ENCODE measurements at places on chromosomes 1 and 21.

DNA sequence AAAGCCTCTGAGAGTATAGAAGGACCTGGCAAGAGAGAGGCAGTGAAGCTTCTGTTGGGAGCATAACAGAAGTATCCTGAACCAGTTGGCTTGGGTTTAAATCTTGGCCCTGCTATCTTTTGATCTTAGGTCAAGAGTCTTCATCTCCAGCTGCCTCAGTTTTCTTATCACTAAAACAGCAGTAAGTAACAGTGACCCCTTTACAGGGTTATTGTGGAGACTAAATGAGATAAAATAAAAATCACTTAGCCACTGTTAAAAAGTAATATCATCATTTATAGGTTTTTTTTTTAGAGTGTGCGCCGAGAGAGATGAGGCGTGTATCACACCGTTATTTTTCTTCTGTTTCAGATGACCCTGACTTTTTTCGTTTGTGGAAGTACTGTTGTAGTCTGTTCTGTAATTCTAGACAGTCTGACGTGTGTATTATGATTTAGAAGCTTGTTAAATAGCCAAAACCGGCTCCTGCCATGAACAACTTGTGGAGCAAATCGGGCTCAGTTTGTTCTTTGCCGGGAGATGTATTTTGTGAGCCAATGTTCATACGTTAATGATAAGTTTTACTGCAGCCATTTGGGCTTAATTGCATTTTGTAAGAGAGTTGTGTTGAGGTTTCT lies 1.1 kb downstream of the THRAP3 start:
- H3K4me1 ChIP-seq: peaks cover 31% of the 10 kb centered on the region
- no peak for ATAC-seq
- no peaks in the 10 kb centered on the region for H3K27me3 ChIP-seq

- H3K27ac ChIP-seq: no peak overlapping the region
- H3K36me3 ChIP-seq: no peaks in the 10 kb centered on the region
- ATAC-seq: no peak
- H3K4me1 ChIP-seq: no peaks in the 10 kb centered on the region
- no peak overlapping the region for H3K4me3 ChIP-seq
Observed at GRCh38 chr21:27286760-27287159, 319.9 kb upstream of the ADAMTS5 start.

DNA sequence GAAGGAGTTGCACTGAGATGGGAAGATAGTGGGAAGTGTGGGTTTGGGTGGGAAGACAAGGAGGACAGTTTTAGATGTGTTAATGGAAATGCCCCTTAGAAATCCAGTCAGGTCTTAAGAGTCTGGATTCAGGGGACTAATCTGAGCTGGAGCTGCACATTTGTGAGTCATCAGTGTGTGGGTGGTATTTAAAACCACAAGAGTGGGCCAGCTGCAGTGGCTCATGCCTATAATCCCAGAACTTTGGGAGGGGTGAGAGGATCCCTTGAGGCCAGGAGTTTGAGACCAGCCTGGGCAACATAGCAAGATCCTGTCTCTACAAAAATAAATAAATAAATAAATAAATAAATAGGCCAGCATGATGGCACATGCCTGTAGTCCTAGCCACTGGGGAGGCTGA lies 40.9 kb upstream of the SLC6A9 start:
- H3K4me1 ChIP-seq: peaks cover 60% of the 10 kb centered on the region
- H3K4me3 ChIP-seq: no peak overlapping the region
- H3K27me3 ChIP-seq: no peaks in the 10 kb centered on the region
- ATAC-seq: no peak

GRCh38 chr21:36949171-36950141 lies 17.0 kb downstream of the HLCS start:
- H3K36me3 ChIP-seq: peaks cover 55% of the 10 kb centered on the region
- H3K27me3 ChIP-seq: no peaks in the 10 kb centered on the region
- H3K4me1 ChIP-seq: no peaks in the 10 kb centered on the region
- H3K4me3 ChIP-seq: no peak overlapping the region
- no peak for ATAC-seq

DNA sequence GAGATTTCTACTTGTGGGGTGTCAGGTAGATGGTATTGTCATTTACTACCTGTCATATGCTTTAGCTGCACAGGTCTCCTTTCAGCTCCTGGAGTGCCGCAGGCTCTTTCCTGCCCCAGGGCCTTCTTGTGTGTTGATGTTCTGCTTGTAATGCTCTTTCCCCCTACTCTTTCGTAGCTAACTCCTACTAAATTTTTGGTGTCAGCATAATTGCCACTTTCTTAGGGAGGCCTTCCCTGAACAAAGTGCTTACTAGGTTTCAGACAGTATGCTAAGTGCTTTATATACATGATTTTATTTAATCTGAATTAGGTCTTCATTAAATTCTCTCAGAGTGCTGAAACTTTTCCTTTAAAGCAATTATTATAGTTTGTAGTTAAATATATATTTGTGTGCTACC lies 4.8 kb upstream of the THEM4 start:
- H3K4me1 ChIP-seq: peaks cover 4% of the 10 kb centered on the region
- no peaks in the 10 kb centered on the region for H3K36me3 ChIP-seq
- H3K27me3 ChIP-seq: no peaks in the 10 kb centered on the region
- no peak for ATAC-seq

- peak overlapping the region; percentile 96 for H3K4me3 ChIP-seq
- H3K27me3 ChIP-seq: no peaks in the 10 kb centered on the region
- H3K27ac ChIP-seq: peak overlapping the region; percentile 91
- peaks cover 24% of the 10 kb centered on the region for H3K36me3 ChIP-seq
Observed at GRCh38 chr1:53327182-53327913, 522 bp downstream of the LRP8 start.

- no peaks in the 10 kb centered on the region for H3K27me3 ChIP-seq
- peaks cover 33% of the 10 kb centered on the region for H3K4me1 ChIP-seq
- peak overlapping the region; percentile 73 for H3K4me3 ChIP-seq
Observed at GRCh38 chr1:9823693-9823942, 147 bp downstream of the CLSTN1 start.

DNA sequence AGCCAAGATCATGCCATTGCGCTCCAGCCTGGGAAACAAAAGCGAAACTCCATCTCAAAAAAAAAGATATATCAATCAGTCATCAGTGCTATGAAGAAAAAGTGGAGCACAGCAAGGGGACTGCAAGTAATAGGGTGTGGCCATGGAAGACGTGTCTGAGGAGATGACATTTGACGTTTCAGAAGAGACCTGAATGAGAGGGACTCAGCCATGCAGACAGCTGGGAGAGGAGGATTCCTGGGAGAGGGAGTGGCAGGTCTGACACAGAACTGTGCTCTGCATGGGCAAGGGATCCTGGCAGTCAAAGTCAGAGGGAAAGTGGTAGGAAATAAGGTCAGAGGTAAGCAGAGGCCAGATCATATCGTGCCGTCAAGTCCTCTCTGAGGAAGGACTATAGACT lies 3.3 kb downstream of the LAX1 start:
- peaks cover 38% of the 10 kb centered on the region for H3K4me1 ChIP-seq
- ATAC-seq: no peak
- H3K4me3 ChIP-seq: no peak overlapping the region
- peaks cover 42% of the 10 kb centered on the region for H3K36me3 ChIP-seq
- H3K27ac ChIP-seq: peak overlapping the region; percentile 79

DNA sequence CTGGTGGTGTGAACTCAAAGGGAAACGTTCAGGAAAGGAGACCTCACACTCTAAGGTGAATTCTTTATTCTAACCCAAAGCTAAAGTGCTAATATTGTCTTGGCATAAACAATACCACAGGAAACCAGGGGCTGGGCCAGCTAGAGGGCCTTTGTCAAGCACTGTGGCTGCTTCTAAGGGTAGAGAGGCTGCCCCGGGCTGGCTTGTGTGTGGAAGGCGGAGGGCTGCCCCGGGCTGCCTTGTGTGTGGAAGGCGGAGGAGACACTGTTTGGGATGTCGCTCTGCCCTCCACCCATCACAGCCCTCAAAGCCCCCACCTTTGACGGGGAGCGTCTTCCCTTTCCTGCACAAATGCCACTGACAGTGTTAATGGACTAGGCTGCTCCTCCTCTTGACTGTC lies 216.8 kb downstream of the TOMM20 start:
- H3K27ac ChIP-seq: peak overlapping the region; percentile 17
- H3K27me3 ChIP-seq: no peaks in the 10 kb centered on the region
- no peaks in the 10 kb centered on the region for H3K36me3 ChIP-seq
- ATAC-seq: no peak
- H3K4me3 ChIP-seq: no peak overlapping the region

DNA sequence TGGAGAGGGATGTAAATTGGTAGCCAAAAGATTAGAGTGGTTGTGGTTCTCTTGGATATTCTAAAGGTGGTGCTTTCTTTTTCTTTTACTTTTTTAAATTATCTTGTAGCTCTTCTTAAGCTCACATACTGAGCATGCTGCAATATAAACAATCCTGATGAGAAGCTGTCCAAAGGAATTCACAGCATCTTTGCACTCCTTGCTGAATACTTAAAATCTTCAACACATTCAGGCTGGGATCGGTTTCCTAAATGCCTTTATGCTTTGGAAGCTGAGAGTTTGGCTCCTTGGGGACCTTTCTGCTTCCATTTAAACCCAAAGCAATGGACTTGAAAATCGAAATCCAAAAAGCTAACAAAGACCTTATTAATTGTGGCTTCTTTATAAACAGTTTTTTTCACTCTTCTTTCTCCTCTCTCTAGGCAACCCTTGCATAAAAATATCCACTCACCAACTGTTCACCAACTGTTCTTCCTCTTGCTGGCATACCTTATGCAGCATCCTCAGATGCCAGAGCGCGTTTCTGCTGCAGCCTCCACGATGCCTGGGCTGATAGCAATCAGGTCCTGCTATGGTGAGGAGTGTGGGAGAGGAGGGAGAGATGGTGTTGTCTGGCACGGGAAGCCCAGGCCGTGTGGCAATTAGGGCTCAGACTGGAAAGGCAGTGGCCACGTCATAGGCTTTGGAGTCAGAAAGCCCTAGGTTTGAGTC lies 535.8 kb upstream of the DAB1 start:
- no peaks in the 10 kb centered on the region for H3K4me1 ChIP-seq
- no peak overlapping the region for H3K27ac ChIP-seq
- ATAC-seq: no peak
- H3K4me3 ChIP-seq: no peak overlapping the region
- H3K36me3 ChIP-seq: no peaks in the 10 kb centered on the region

DNA sequence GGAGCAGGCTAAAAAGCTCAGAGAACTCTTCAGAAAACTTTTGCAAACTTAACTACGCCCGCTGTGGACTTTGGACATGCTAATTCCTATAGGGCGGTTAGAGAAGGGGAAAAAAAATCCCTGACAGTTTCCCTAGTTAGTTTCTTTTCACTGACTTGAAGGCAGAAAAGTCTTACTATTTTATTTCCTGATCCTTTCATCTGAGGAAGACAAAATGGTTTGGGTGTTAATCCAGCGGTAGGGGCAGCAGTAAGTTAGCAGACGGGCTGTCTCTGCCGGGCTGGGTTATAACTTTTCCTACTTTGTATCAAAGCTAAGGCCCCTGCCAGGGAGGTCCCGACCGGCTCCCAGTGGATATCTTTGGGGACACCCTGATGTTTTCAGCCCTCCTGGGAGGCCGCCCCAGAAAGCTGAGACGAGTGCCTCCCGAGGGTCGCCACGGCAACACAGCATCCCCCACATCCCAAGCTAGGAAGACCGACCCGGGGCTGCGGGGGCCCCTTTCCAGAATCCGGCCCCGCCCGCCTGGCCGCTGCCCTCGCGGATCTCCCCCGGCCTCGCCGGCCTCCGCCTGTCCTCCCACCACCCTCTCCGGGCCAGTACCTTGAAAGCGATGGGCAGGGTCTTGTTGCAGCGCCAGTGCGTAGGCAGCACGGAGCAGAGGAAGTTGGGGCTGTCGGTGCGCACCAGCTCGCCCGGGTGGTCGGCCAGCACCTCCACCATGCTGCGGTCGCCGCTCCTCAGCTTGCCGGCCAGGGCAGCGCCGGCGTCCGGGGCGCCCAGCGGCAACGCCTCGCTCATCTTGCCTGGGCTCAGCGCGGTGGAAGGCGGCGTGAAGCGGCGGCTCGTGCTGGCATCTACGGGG lies 162.6 kb downstream of the RUNX1 start:
- peaks cover 27% of the 10 kb centered on the region for H3K36me3 ChIP-seq
- ATAC-seq: no peak
- peak overlapping the region; percentile 93 for H3K4me3 ChIP-seq
- H3K4me1 ChIP-seq: peaks cover 56% of the 10 kb centered on the region
- H3K27ac ChIP-seq: peak overlapping the region; percentile 100

DNA sequence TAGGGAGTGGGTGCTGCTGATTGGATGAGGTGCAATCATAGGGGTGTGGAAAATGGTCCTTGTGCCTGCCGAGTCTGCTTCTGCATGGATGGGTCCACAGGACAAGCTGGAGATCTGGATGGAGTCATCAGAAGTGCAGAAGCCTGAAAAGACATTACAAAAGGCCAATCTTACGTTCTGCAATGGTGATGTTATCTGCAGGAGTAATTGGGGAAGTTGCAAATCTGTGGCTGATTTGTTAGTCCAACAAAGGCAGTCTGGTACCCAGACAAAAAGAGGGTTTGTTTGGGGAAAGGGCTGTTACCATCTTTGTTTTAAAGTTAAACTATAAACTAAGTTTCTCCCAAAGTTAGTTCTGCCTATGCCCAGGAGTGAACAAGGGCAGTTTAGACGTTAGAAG lies 166.5 kb downstream of the PGBD5 start:
- peaks cover 24% of the 10 kb centered on the region for H3K4me1 ChIP-seq
- H3K27me3 ChIP-seq: no peaks in the 10 kb centered on the region
- no peak for ATAC-seq
- peaks cover 85% of the 10 kb centered on the region for H3K36me3 ChIP-seq

- peaks cover 9% of the 10 kb centered on the region for H3K4me1 ChIP-seq
- H3K27me3 ChIP-seq: peaks cover 20% of the 10 kb centered on the region
- no peaks in the 10 kb centered on the region for H3K36me3 ChIP-seq
- no peak overlapping the region for H3K4me3 ChIP-seq
- no peak overlapping the region for H3K27ac ChIP-seq
- no peak for ATAC-seq
Observed at GRCh38 chr1:112083487-112083886, 94.0 kb upstream of the KCND3 start.

DNA sequence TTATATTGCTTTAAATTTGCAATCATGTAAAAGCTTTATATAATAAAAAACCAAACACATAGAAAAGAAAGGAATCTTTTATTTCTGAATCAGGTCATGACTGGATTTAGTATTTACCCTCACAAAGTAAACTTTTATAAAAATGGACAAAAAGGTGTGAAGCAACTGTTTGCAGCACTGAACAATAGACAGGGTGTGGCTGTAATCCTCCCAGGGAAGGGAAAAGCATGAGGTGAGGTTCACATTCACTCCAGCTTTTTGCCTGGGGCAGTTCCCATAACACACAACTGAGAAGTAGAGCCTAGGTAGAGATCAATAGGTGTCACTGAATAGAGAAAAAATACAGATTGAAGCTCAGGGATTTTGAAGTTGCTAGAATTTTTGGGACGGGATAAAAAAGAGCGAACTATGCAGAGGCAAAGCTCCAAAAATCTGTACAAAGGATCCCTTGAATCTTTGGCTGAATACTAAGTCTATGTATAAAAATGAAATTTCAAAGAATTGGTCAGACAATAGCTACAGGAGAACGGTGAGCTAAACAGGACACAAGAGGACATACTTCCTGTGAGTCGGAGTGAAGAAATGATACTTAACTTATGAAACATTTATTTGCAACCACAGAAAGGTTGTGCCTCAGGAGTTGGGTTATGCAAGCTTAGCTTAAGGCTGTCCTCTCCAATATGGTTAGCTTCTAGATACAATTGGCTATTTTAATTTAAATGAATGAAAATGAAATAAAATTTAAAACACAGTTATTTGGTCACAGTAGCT lies 162.0 kb upstream of the ZP4 start:
- no peaks in the 10 kb centered on the region for H3K27me3 ChIP-seq
- H3K4me1 ChIP-seq: no peaks in the 10 kb centered on the region
- H3K27ac ChIP-seq: no peak overlapping the region
- H3K36me3 ChIP-seq: no peaks in the 10 kb centered on the region
- H3K4me3 ChIP-seq: no peak overlapping the region

- no peak overlapping the region for H3K4me3 ChIP-seq
- no peaks in the 10 kb centered on the region for H3K4me1 ChIP-seq
- H3K27me3 ChIP-seq: peaks cover 10% of the 10 kb centered on the region
- no peak overlapping the region for H3K27ac ChIP-seq
- no peaks in the 10 kb centered on the region for H3K36me3 ChIP-seq
Observed at GRCh38 chr1:77265180-77265579, 16.6 kb upstream of the AK5 start.

Data from stimulated activated memory B cell treated with anti-CD40 and anti-IgM and Interleukin-4, amounts not matched to agents 10 μg/mL and 1 μg/mL and 100 μg/mL, for 72 hours (primary cell).